ENCODE measurements at places on chromosomes 16 and 17.

GRCh38 chr16:8878523-8878911 is 3.6 kb upstream of the LITAFD start:
- DNase-seq: no peak

GRCh38 chr16:84322749-84323148 is 28.1 kb downstream of the WFDC1 start:
- no peak for DNase-seq

- no peak for DNase-seq
Measured at GRCh38 chr17:59494757-59495368, 70.5 kb upstream of the DHX40 start.

DNA sequence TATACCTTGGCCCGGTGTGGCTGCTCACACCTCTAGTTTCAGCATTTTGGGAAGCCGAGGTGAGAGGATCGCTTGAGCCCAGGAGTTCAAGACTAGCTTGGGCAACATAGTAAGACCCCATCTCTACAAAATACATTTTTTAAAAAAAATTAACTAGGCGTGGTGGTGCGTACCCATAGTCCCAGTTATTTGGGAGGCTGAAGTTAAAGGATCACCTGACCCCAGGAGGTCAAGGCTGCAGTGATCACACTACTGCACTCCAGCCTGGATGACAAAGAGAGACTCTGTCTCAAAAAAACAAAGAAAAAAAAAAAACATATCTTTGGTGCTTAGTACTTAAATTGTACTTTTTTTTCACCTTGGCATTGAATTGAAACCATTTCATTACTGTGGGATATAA is 99.0 kb downstream of the CACNG1 start:
- DNase-seq: no peak

DNA sequence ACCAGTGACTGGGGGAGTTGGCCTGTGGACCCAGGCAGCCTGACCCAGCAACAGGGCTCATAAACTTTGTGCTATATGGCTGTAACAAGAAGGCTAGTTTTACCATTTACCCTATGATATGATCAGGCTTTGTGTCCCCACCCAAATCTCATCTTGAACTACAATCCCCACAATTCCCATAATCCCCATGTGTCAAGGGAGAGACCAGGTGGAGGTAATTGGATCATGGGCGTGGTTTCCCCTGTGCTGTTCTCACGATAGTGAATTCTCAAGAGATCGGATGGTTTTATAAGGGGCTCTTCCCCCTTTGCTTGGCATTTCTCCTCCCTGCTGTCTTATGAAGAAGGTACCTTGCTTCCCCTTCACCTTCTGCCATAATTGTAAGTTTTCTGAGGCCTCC is 111.2 kb upstream of the NLRP1 start:
- DNase-seq: no peak

- DNase-seq: no peak
Measured at GRCh38 chr17:65190467-65191097, 53.4 kb downstream of the RGS9 start.

DNA sequence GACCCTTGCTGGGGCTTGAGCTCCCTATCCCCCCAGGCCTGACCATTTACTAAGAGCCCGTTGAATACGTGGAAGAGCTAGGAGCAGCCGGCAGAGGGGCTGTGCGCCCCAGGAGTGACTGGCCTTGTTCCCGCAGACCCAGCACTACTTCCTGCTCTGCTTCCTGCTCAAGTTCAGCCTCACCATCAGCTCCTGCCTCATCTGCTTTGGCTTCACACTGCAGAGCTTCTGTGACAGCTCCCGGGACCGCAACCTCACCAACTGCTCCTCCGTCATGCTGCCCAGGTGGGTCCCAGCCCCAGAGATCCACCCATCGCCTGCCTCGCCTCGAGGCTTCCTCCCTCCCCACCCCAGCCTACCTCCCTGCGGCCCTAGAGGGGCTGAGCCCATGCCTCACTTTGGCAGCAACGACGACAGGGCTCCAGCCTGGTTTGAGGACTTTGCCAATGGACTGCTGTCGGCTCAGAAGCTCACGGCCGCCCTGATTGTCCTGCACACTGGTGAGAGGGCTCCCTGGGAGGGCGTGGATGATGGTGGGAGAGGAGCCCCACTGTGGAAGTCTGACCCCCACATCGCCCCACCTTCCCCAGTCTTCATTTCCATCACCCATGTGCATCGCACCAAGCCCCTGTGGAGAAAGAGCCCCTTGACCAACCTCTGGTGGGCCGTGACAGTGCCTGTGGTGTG is 17.2 kb downstream of the CASKIN2 start:
- no peak for DNase-seq

GRCh38 chr16:82425661-82426060 is 201.1 kb upstream of the CDH13 start:
- DNase-seq: no peak

DNA sequence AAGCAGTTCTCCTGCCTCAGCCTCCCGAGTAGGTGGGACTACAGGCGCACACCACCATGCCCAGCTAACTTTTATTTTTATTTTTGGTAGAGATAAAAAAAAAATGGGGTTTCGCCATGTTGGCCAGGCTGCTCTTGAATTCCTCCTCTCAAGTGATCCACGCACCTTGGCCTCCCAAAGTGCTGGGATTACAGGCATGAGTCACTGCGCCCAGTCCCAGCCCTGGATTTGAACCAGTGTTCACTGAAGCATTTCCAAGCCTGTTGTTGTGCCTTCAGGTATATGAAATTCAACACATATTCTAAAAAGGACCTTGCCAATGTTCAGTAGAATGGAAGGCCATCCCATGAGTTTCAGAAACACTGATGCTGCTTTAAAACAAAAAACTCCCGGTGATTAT is 165.3 kb downstream of the SLC39A11 start:
- no peak for DNase-seq

- DNase-seq: peak; percentile 88
Measured at GRCh38 chr17:7687908-7688807, at the start of gene WRAP53. WRAP53 (plus strand) TSS chr17:7688477; CDS start chr17:7688649, 172 bp downstream.

DNA sequence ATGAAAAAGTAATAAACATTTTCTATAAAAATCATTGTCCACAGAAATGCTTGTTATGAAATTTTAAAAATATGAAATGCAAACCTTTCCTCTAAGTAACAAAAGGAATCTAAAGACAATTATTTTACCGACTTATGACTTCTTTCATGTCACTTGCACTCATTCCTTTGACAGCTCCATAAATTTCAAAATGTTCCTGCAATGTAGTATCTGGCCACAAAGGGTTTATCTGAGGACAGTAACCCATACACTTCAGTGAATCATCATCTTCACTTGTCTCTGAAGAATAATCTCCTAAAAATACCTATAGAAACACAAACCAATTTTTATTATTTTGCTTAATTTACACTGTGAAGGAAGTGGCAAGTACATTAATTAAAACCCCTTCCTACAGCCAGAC is 25.6 kb upstream of the ABCA10 start:
- no peak for DNase-seq

DNA sequence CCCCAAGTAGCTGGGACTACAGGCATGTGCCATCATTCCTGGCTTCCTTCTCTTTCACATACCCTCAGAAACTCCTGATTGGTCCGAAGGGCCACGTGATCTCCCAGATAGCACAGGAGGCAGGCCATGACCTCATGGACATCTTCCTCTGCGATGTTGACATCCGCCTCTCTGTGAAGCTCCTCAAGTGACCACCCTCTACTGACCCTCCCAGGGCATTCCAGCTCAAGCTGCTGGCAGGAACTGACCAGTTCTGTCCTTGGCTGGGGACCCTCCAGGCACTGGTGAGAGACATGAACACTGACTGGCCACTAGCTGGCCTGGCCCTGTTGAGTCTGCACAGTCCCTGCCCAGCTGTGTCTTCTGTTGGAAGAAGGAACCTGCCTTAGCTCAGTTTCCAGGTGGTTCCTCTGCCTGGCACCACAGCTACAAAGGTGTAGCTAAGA is 5.6 kb downstream of the ERAL1 start:
- no peak for DNase-seq

GRCh38 chr17:64240261-64240740 is 22.8 kb downstream of the TEX2 start:
- DNase-seq: no peak

Data from stimulated activated CD8-positive, alpha-beta memory T cell treated with anti-CD3 and anti-CD28 coated beads, Interleukin-2, amount 100 ng/mL, for 48 hours (primary cell).